ENCODE measurements at places on chromosomes 2 and 18. TPM values are rescaled to one million over a fixed set of nuclear protein-coding genes. Genes with fewer than 3 reads are reported as not detected.

GRCh38 chr2:238515377-238515776 is 88.7 kb downstream of the ASB1 start:
- ATAC-seq: peak; percentile 16

Gene SLC4A5
- total RNA-seq: 4.4 TPM

GRCh38 chr2:46073540-46074046 is 223.6 kb upstream of the EPAS1 start:
- peak; percentile 22 for ATAC-seq

DNA sequence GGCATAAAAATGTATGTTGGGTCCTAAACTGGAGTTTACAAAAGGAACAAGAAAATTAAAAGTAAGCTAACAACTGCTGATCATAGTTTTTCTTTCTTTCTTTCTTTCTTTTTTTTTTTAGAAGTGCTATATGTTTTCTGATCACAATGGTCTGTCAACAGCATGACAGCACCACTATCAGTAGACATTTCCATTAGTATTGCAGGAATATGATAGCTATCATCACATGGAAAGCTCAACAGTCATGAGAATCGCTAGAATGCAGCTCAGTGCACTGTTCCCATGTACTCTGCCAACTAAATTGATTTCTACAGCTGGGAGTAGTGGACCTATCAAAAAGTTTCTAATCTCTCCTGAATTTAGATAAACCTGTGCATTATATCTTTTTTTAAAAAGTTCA is 950.3 kb upstream of the ACVR2A start:
- no peak for ATAC-seq

GRCh38 chr2:111617299-111618225 is 266.4 kb downstream of the ANAPC1 start:
- ATAC-seq: peak; percentile 20

Gene IL1F10
- not detected for total RNA-seq

Gene CRYBA2
- not detected for total RNA-seq

GRCh38 chr18:77271576-77272481 is 22.2 kb downstream of the GALR1 start:
- ATAC-seq: no peak

GRCh38 chr2:86480105-86480504 is 38.9 kb downstream of the KDM3A start:
- peak; percentile 59 for ATAC-seq

Gene CXCR1
- not detected for total RNA-seq

GRCh38 chr2:183063083-183063482 is 15.5 kb upstream of the DUSP19 start:
- ATAC-seq: no peak

Gene HOXD9
- 1.9 TPM for total RNA-seq

Gene TM4SF20
- not detected for total RNA-seq

DNA sequence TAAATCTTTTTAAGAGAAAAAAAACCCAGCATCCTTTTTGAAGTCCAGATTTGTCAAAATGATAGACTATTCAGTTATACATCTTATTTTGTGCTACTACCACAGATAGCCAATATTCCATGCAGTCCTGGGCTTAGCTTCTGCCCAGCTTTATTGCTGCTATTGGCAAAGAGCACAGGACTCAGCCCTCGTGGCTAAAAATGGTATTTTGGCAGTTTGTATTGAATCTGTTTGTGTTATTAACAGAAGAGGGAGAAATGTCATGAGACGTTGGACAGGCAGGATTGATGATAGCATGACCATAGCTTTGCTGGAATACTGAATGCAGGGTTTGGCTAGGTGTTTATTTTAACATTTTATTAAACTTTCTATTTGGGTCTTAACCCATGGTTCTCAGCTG is 19.4 kb downstream of the ELAC1 start:
- ATAC-seq: no peak

Gene TMEM169
- not detected for total RNA-seq

Gene MROH2A
- total RNA-seq: not detected

GRCh38 chr2:227862227-227862740 is 9.1 kb upstream of the DAW1 start:
- ATAC-seq: no peak

DNA sequence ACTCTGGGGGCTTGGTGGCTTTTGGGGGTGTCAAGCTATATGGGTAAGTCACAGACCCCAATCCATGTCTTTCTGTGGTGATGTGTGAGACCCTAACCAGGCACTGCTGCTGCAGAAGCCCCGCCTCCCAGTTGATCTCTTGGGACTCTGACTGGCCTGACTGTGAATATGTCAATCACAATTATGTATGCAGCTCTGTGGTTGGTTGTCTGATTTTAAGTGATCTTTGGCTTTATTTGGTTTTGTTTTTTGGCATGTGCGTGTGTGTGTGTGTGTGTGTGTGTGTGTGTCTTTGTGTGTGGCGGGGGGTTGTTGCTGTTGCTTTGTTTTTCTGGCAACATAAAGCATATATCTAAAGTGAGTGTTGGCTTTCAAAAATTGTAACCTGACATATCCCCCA is 78.5 kb upstream of the GLS start:
- no peak for ATAC-seq

Gene KHK
- total RNA-seq: 6.1 TPM

- ATAC-seq: no peak
These were observed 4.3 kb downstream of the TMEFF2 start for GRCh38 chr2:192190474-192190873.

DNA sequence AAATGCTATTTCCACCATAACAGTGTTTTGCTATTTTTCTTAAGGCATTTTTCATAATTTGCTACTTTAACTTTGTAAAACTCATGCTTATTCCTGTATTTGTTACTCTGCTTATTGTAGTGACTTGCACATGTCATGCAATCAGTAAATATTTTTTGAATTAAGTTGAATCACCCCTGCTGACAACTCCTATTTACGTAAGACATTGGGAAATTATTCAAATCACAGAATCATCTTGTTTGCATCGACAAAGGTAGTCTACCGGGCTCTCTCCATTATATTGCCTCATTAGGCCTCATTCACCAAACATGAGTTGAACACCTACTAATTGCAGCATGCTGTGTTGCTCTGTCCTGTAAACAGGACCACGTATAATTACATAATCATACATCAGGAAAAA is 478.5 kb upstream of the ZEB2 start:
- no peak for ATAC-seq

Gene HOXD8
- total RNA-seq: 2.3 TPM

Gene GALNT13
- 0.77 TPM for total RNA-seq

DNA sequence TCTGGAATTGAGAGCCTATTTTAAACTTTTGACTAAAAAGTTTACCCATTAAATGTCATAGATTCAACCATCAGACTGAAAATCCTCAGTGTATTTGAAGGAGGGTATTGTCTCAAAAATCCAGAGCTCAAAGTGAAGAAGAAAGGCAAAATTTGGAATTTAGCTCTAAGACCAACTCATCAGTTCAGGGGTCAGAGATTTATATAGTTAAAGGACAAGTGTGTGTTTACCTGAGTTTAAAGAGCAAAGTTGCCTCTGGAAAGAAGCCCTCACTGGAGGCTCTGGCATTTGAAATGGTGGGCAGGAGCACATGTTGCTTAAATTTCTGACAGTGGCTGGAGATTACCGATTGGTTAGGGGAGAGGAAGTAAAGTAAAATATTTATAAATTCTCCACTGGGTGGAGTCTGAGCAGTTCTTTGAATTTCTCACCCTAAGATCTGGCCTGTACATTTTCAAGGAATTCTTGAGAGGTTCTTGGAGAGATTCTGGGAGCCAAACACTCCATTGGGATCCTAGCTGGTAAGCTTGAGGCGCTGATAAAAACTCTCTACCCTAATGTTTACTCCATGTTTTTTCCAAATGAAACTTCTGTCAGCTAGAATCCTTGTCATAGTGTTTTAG is at the start of gene KYNU:
Gene KYNU (plus strand): TSS at position 449 of the 623 bp plus-strand sequence. CDS start 7,704 bp downstream, outside the sequence.
- ATAC-seq: no peak

DNA sequence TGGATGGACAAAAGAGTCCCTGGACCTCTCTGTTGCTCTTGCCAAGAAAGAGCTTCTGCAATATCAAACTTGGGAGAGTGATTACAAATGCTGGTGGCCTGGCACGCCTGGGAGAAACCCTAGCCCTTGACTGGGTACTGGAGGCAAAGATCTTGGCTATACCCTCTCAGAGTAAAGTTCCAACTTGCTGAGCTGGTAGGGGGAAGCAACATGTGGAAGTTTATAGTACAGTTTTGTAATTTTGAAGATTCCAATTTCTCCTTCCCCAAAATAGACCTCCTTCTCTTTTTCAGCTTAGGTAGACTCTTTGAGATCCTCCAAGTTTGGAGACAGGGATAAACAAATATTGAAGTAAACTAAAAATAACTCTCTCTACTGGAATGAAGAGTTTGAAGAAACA is 645.3 kb downstream of the NR4A2 start:
- no peak for ATAC-seq

Gene ST8SIA5
- 0.08 TPM for total RNA-seq

- no peak for ATAC-seq
These were observed 261.1 kb downstream of the ANAPC1 start for GRCh38 chr2:111622859-111623258.

DNA sequence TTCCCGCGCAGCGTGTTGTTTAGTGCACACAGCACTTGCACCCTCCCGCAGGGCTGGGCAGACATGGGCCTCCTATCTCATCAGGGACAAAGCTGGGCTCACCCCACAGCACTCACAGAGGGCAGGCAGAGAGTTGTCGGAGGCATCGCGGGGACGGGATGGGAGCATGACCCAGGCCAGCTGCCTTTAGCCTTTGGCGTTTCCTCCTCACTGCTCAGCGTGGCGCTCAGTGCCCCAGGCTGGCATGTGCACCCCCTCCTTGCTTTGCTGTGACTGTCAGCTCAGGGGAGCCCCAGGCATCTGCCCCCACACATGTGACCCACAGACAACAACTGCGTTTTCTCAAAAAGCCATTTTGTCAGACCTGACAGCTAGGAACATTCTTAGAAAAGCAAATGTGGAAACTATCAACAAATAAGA is 101.1 kb downstream of the RNF144A start:
- ATAC-seq: no peak

Gene DLX1
- total RNA-seq: not detected

DNA sequence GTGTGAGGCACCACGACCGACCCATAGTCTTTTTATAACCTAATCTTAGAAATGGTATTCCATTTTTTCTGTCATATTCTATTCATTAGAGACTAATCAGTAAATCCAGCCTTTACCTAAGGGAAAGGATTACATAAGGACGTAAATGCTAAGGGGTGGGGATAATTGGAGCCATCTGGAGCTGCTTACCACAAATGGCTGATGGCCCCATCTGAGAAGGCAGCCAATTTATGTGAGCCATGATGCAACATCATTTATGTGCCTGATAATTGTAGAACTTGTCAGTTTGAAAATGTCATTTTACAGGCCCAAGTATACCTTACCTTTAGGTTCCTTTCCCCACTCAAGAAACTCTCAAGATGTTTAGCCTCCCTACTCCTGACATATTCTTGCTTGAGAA is 44.0 kb downstream of the ARHGEF33 start:
- ATAC-seq: no peak

DNA sequence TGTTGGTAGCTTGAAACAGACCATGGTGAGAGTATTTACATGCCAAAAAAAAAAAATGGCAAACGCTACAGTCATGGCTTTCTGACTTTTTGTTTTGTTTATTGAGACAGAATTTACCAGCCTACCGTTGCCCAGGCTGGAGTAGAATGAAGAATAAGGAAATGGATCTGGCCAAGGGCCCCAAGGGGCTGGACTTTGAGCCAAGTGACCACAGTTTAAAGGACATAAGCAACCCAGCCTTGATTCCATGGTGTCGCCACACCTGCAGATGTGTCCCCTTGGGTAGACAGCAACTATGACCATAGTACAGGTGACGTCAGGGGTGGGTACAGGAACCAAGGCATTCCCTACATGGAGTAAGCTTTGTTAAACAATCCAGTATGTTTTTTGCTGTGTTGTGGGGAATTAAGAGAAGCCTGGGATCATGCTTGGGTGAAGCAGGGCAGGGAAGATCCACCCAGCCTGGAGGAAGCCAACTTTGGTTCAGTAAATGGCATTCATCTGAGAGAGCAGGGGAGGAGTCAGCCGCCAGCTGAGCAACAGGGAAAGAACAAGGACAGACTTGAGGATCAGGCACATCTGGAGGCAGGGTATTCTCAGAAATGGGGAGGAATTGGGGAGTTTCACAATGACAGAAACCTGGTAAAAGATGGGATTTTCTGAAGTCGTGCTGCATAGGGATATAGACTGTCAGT is 110.3 kb upstream of the SH3BP4 start:
- ATAC-seq: no peak
